ENCODE measurements at places on chromosomes 16 and 17. TPM values are rescaled to one million over a fixed set of nuclear protein-coding genes. Genes with fewer than 3 reads are reported as not detected.

- DNase-seq: peak; percentile 72
These were observed 27.6 kb upstream of the NXPH3 start for GRCh38 chr17:49548051-49548505.

DNA sequence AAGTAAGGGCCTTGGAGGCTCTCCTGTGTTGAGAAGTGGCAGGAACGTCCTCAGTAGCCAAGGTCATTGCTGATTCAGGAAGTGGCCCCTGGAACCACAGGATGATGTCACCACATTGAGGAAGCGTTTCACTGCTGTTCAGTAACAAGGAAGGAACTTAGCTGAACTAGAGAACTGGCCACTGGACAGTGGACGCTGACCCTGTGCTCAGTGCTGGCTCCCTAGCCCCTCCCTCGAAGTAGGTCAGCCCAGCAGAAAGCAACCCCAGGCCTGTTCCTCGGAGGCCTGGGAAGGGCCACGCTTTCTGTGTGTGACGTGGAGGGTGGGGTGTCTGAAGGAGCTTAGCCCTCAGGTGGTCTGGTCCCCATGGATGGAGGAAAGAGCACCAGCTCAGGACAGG lies 58.3 kb downstream of the B9D1 start:
- DNase-seq: no peak

DNA sequence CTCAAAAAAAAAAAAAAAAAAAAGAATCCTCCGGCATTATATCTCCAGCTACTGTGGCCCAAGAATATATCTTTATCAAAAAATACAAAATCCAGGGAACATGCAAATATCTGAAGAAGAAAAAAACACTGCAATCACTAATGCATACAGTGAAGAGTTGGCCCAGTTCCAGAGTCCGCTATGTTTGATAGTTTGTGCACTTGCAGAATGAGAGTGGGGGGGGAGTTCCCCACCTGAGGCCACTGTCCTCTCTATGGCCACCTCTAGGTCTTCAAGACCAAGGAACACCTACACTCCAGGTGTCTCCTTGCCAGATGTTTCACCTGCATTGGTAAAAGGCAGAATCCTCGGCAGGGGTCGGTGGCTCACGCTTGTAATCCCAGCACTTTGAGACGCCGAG lies 4.0 kb downstream of the ZNF785 start:
- DNase-seq: no peak

- peak; percentile 91 for DNase-seq
These were observed 5.2 kb downstream of the CCR7 start for GRCh38 chr17:40559954-40560591.

DNA sequence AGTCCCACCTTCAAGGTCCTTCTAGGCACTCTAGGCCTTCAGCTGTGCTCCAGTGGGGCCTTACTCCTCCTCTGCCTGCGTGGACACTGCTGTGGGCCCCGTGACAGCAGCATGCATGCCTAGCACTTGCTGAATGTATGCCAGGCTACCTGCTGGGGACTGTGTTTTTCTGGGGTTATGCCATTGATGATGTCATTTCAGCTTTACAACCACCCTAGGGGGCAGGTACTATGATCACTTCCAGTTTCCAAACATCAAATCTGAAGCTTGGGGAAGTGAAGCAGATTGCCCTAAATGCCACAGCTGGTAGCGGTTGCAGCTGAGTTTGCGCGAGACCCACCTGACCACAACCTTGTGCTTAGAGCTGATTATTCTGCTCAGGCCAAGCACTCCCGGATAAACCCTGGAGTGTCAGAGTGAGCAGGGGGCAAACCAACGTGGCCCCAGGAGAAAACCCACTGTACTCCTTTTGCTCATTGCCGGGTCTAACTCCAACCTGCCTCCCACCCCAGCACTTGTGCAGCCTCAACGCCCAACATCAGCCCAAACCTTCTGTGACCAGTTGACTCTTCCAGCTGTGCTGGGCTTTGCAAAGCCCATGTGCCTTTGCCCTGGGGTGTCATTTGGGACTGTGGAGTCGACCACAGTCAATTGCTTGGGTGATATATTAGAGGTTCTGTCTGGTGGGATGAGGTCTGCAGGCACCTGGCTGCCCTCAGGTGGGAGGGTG lies 168.4 kb downstream of the ENGASE start:
- no peak for DNase-seq

GRCh38 chr17:80847496-80848230 lies 144.0 kb upstream of the CHMP6 start:
- DNase-seq: no peak

DNA sequence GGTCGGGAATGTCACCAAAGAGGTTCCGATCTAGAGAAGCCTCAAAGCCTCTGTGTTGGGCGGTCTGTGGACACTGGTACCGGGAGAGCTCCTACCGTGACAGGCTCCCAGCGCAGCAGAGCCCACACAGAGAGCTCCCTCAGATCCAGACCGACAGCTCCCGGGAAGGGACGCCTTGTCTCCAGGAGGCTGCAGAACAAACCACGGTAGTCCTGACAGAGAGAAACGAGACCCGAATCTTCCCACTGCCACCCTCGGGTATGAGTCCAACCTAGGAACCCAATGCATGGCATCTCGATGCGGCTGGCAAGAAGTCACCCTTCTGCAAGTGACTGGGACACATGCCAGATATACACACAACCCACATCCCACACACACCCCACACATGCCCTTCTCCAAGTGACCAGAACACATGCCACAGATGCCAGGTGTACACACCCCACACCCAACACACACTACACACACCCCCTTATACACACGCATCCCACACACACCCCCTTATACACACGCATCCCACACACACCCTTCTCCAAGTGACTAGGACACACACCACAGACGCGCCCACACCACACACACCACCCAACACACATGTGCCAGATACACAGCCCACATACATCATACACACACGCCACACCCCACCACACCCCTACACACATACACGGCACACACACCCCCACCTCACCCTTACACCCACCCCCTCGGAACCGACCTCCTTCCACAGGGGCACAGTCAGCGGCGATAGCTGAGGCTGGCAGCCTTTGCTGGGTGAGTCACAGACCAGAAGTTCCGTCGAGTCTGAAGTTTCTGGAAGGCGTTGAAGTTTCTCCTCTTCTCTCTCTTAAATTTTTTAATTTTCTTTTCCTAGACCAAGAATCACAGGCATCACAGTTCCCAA lies 15.9 kb upstream of the CYTH1 start:
- DNase-seq: no peak

DNA sequence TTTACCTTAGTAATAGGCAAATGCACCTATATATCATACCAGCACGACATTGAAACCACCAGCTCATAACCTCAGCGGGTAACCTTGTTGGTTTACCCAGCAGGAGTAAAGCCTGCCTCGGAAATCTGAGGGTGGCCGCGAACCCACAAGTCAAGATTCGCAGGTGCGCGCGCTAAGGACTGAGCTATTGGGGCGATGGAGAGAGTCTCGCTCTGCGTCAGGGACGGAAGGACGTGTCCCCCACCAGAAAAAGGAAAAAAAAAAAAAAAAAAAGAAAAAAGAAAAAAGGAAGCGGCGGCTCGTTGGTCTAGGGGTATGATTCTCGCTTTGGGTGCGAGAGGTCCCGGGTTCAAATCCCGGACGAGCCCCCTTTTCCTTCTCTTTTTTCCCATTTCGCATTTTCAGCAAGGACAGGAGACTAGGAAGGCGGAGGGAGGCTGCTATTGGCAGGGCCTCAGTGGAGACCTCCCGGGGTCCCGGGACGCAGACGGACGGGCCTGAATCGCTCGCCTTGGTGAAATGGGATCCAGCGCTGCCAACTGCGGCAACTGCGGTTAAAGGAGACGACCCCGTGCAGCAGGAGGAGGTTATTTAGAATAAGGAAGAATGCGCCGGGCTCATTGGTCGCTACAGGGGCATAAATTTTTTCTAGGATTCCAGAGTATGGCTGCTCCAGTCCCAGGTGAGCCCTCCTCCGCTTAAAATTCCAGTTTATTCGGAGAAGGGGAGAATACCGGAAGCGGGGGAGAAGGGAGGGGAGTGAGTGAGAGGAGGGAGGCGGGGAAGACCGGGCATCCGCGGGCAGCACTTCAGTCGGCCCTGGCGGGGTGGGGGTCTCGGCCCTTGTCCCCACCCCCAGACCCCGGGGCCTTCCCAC lies at the start of gene OR1F1:
Gene OR1F1, plus strand, starts transcription at position 407 of the 877 bp plus-strand sequence.
- DNase-seq: no peak

DNA sequence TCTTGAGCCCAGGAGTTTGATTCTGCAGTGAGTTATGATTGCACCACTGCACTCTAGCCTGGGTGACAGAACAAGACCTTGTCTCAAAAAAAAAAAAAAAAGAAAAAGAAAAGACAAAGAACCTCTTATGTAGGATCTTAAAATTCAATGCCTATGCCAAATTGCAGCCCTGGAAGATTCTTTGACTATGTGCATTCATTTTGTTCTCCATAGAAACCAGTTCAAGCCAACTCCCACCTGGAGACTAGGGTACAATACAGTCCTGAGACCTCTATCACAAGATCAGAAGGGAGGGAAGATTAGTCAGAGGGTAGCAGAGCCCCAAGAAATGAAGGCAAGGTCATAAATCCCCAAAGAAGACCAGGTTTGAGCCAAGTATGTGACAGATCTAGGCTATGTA lies 90.6 kb upstream of the HAS3 start:
- DNase-seq: no peak

DNA sequence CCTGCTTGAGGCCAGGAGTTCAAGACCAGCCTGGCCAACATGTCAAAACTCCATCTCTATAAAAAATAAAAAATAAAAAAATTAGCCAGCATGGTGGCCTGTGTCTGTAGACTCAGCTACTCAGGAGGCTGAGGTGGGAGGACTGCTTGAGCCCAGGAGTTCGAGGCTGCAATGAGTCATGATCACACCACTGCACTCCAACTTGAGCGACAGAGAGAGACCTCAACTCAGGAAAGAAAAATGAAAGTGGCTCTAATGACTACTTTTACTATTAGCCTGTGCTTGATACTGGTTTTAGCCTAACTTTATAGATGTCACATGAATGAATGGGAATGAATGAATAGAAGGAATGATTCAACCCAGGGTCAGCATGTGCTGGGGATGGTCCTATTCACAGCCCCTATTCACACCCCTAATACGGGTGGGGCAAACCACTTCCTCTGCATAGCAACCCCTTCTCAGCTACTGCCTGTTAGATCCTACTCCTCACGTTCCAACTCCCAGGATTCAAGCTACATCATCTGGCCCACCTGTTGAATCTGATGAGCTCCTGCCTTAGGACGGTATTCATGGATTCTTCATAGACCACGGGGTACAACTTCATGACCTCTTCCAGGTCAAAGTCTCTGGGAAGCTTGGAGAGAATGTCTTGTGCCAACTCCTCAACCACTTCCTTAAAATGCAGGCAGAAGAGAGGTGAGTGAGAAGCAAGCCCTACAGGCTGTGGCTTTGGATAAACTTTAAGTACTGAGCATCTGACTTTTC lies 40.5 kb downstream of the LYRM1 start:
- no peak for DNase-seq

GRCh38 chr17:54455251-54455868 lies 445.3 kb upstream of the TOM1L1 start:
- no peak for DNase-seq

DNA sequence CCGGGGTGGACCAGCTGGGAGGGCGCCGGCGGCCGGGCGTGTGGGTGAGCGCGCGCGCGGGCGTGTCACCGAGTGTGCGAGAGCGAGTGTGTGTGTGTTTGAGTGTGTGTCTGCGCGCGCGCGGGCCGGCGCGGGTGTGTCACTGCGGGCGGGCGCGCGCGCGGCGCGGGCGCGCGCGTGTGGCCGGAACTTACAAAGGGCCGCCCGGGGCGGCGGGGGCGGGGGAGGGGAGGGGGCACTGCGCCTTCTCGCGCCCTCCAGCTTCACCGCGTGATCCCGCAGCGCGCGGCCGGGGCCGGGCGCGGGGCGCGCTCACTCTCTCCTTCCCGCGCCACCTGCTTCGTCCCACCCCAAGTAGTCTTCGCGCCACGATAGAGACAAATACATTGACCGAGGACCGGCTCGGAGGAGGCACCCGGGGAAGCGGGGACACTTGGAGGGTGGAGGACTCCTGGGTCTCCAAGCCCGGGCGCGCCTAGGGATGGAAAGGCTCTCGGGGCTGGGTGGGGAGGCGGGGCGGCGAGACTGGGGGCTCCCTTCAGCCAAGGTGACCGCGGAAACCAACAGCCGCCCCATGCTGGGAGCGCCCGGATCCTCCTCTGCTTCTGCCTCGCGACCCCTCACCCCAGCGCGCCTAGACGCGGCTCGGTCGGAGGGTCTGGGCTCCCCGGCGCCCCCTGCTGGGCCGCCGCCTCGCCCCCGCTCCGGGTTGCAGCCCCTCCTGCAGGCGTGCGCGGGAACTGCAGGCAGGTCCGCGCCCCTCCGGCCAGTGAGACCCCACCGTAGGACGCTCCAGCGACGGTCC lies at the start of gene SRCIN1:
Gene SRCIN1, minus strand, starts transcription at position 112 of the 805 bp plus-strand sequence. CDS start 247 bp downstream, outside the sequence.
- peak; percentile 81 for DNase-seq

- DNase-seq: no peak
These were observed 3.0 kb upstream of the SMARCD2 start for GRCh38 chr17:63845509-63845908.

DNA sequence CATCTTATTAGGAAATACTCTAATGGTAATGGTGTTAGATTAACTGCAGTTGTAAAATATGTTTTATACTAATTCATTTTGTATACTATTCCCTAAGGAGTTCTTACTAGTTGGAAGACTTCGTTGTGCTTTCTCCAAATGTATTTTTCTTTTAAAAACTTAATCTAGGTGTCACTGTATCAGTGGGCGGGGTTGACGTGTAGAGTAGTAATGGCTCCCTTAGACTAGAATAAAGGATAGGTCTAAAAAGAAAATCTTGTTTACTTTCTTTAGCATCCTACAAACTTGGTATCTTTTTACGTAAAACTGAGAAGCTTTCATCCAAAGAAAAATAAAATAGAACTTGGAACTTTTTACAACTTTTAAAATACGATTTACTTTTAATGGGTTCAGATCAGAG lies 55.0 kb upstream of the MRC2 start:
- no peak for DNase-seq

- DNase-seq: no peak
These were observed 47.8 kb upstream of the RASL10B start for GRCh38 chr17:35683591-35683990.

DNA sequence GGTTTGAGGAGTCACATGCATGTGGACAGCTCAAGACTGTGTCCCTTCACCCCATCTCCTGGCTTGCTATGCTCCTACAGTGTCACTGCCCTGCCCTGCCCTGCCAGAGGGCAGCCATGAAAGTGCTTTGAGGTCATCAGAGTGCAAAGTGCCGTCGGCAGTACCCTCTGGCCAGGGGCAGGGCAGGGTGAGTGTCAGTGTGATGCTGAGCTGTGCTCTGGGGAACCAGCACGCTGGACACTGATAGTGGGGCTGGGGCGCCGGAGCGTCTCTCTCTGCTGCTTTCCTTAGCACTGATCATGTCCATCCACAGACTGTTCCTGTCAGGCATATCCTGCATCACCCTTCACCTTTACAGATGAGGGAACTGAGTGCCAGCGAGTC lies 1.6 kb upstream of the SPATA32 start:
- no peak for DNase-seq

- DNase-seq: no peak
These were observed 2.8 kb downstream of the RAPGEFL1 start for GRCh38 chr17:40179923-40180659.

- no peak for DNase-seq
These were observed 104.7 kb downstream of the MRM1 start for GRCh38 chr17:36705874-36706731.

GRCh38 chr16:70418993-70419318 lies 19.9 kb downstream of the ST3GAL2 start:
- DNase-seq: peak; percentile 17

The ZNF423 gene
- total RNA-seq: 8.8 TPM

The ADAD2 gene
- total RNA-seq: not detected

The CMTM4 gene
- total RNA-seq: 10.9 TPM

The SEPTIN12 gene
- total RNA-seq: not detected

The GRAP gene
- 2.0 TPM for total RNA-seq

The GLP2R gene
- total RNA-seq: 0.24 TPM

The OTOP2 gene
- total RNA-seq: not detected

The ARHGAP23 gene
- total RNA-seq: 67.5 TPM

The KRTAP1-1 gene
- not detected for total RNA-seq

The KRTAP4-3 gene
- total RNA-seq: not detected

The MSLN gene
- 1.9 TPM for total RNA-seq

The KRTAP4-5 gene
- total RNA-seq: not detected

Measured in Right ventricle myocardium inferior (tissue), 1 donor.